ENCODE measurements at places on chromosomes 1 and 21.

GRCh38 chr1:48236716-48237470, 14.4 kb downstream of the SLC5A9 start:
- no peak for DNase-seq

DNA sequence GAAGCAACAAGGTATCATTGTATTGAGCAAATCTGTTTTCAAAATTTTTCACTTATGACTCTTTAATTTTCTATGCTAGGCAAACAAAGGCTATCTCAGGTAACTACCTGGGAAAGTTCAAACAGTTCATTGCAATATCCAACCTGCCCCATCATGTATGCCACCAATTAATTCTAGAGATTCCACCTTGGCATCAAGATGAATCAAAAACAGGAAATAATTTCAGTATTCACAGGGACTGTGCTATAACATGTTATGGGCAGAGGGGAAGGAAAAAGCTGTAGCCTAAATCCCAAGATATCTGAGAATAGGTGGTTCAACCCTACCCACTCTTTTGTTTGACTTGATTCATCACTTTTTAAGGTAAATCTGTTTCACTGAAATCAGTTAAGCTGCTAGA, 67.5 kb upstream of the SH3GLB1 start:
- no peak for DNase-seq

DNA sequence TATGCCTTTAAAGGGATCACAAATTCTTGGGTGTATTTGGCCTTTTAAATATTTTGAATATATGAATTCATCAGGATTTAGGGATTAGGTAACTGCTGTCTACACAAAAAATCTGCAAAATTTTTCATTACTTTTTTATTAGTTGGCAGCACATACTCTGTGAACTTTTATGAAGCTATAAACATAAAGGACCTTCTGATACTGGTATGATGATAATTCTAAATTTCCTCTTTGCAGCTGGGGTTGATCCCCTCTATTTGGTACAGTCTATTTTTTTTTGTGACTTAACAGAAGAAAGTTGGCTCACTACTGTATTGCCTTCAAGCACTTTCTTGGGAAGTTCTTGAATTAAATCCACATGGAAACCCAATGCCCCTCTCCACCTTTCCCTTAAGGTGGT, 416.1 kb downstream of the LMO4 start:
- DNase-seq = no peak

DNA sequence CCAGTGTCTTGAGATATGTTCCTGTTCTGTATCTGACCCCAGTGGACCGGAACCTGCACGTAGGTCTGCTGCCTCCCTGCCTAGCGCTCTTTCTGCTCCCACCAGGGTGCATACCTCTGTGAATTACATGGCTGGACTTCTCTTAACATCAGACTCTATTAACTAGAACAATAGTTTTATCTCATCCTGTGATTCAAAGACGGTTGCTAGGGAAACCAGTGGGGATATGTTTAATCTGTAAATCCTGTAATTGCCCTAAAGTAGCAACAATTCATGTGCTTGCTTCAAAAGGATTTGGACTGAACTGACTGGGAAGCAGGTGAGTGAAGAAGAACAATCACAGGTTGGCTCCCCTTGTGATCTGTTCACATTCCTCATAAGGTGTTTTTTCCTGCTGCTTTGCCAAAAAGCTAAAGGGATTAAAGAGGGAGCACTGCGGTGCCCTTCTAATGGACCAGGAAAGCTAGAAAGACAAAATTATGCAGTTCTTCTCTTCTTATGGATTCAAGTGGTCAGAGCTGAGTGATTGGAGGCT, 52.7 kb upstream of the DIRAS3 start:
- DNase-seq = no peak

DNA sequence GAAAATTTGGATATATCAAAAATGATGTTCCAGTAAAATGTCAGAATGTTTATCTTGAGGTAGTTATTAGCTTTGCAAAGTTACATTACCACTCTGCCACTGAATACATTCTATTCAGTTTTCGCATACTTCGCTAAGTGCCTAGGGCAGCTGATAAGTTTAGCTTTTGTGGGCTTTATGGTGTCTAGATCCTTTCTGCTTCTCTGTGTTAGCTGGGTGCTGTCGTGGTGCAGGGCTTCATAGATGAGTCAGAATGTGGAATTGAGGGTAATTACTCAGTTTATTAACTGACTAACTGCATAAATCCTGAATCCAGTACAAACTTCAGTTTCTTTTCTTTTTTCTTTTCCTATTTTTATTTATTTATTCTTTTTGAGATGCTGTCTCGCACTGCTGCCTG, 21.5 kb downstream of the NCAM2 start:
- no peak for DNase-seq

DNA sequence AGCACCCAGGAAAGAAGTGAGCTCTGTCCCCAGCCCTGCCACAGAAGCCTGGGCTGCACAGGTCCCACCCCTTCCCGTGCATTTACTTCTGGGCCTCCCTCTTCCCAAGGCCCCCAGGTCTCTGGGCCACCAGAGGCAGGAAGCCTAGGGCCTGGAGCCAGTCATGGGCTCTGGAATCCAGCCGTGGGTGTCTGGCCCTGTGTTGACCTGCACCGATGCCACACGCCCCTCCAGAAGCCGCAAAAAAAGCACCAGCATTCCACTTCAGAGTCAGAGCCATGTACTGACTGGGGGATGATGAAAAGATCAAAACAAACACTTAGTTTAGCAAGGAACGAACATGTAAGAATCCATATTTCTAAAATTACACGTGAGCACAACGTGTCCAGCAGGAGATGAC, 141.7 kb downstream of the NPHP4 start:
- DNase-seq = no peak

- DNase-seq = peak; percentile 92
Measured at GRCh38 chr1:182391362-182392049, at the start of gene GLUL. Gene GLUL (minus strand): TSS chr1:182391790. CDS start chr1:182388737, 3,053 bp downstream.

DNA sequence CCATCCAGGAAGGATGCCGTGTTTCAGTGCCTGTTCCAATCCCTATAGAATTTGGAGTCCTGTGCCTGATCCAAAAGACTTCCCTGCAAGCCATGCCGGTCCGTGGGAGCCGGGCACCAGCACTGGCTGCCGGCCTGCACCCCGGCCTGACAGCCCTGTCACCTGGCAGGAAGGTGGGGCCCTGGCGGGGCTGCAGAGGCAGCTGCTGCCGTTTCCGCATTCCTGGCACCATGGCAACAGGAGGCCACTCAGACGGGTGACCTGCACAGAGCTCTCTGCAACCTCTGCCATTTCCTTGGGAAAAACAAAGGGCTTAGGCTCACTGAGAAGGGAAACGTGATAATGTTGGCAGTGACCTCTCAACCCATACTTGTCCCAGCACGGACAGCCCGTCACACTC, 63.2 kb upstream of the TMEM51 start:
- peak; percentile 87 for DNase-seq

GRCh38 chr1:226519135-226519534, 29.4 kb upstream of the STUM start:
- no peak for DNase-seq

DNA sequence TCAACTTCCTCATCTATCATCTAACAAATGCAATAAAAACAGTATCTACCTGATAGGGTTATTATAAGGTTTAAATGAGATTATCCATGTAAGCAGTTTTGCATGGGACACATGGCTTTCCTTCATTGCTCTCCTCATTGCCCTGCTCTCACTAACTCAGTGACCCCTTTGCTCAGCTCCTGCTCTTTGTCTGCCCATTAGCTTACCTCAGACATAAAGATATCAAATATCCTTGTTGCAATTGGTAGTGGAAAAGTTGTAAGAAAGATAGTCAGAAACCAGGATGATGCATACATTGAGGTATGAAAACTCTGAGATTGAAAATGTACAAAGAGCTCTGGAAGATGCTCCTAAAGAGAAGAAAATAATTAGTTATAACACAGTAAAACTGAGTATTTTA, 89.8 kb downstream of the EVI5 start:
- DNase-seq = no peak

- no peak for DNase-seq
Measured at GRCh38 chr1:212754680-212755079, 36.9 kb downstream of the NSL1 start.

- DNase-seq = no peak
Measured at GRCh38 chr1:10211805-10212410, 1.5 kb downstream of the KIF1B start.

DNA sequence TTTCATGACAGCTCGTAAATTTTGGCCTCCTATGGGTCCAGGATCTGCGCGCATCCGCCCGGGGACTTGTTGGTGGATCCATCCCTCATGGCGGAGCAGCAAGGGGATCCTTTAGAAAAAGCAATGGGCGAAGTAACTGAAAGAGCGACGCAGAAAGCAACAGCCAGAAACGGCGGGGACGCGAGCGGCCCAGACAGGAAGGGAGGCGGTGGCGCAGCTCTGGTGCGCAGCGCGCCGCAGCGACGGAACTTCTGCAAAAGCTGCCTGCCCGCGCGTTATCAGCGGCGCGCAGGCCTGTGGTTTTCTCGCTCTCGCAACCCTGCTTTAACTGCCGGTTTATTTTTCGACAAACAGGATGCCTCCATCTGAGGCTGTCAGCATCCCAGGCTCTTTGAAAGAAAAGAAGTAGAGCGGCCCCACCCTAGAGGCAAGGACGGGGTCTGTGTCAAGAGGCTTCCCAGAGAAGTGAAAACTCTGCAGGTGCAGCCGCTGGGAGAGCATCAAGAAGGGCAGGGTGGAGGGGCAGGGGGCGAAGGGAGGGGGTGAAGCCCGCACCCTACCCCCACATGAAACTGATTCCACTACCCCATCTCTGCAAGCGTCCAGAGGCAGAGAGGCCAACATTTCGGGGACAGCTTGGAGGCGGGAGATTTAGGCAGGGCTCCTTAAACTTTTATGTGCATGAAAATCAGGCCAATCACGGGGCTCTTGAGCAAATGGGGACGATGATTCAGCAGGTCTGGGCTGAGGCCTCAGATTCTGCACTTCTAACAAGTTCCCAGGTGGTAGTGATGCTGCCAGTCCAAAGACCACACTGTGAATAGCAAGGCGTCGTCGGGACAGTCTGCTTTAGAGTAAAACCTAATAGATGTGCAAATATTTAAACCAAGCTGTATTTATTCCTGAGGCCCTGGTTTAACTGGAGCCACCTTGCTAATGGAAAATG, 22.2 kb downstream of the RUNX1 start:
- DNase-seq = peak; percentile 72

GRCh38 chr1:223211323-223211985, 68.4 kb upstream of the TLR5 start:
- DNase-seq = no peak

- no peak for DNase-seq
Measured at GRCh38 chr1:112268408-112268807, 127.6 kb upstream of the CTTNBP2NL start.

DNA sequence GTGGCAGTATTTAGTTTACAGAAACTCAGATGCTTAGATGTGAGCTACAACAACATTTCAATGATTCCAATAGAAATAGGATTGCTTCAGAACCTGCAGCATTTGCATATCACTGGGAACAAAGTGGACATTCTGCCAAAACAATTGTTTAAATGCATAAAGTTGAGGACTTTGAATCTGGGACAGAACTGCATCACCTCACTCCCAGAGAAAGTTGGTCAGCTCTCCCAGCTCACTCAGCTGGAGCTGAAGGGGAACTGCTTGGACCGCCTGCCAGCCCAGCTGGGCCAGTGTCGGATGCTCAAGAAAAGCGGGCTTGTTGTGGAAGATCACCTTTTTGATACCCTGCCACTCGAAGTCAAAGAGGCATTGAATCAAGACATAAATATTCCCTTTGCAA, 59.7 kb upstream of the ZNF326 start:
- DNase-seq = no peak

GRCh38 chr1:76103034-76103433, 28.5 kb downstream of the ST6GALNAC3 start:
- DNase-seq = no peak

- no peak for DNase-seq
Measured at GRCh38 chr1:115063228-115063901, 25.9 kb downstream of the TSPAN2 start.

- DNase-seq = no peak
Measured at GRCh38 chr1:92026806-92027205, 3.0 kb upstream of the EPHX4 start.

DNA sequence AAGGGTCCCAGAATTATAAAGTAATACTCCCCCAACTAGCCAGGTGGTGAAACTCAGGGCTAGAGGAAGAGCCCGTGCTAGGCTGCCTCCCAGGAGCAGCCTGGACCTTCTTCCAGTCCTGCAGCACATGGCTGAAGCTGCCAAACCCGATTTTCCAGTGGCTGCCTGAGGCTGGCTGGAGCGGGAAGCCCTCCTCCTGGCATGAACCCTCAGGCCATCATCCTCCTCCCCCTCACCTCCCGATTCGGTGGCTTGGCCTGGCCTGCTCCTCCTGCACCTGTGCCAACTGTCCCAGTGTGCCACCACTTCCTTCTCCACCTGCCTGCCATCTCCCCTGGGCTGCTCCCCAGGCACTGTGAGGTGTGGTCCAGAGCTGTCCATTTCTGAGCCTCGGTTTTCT, 3.0 kb upstream of the TSPAN1 start:
- DNase-seq = peak; percentile 82

GRCh38 chr1:232462213-232462612, 167.7 kb downstream of the SIPA1L2 start:
- no peak for DNase-seq

- no peak for DNase-seq
Measured at GRCh38 chr1:118258975-118259374, 73.9 kb upstream of the SPAG17 start.

DNA sequence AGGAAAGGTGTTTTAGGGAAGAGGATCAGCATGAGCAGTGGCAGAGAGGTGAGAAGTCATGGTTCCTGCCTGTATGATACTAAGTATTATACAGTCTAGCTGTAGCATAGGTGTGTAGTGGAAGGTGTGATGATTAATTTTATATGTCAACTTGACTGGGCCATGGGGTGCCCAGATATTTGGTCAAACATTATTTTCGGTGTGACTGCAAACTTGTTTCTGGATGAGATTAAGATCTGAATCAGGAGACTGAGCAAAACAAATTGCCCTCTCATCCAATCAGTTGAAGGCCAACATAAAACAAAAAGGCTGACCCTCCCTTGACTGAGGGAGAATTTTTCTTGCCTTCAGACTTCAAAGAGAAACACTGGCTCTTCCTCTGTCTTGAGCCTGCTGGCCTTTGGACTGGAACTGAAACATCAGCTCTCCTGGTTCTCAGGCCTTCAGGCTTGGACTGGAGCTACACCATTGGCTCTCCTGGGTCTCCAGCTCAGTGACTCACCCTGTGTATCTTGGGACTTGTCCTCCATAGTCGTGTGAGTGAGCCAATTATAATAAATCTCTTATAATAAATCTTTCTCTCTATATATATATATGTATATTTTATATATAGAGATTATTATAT, 6.8 kb upstream of the CDC42 start:
- no peak for DNase-seq

Data from mucosa of gallbladder (tissue), 1 donor.